Vagina (tissue), 2 donors: ENCODE measurements at places on chromosomes 7 and 10. TPM values are rescaled to one million over a fixed set of nuclear protein-coding genes. Genes with fewer than 3 reads are reported as not detected.

GRCh38 chr10:128912568-128913311, 554.3 kb upstream of the MGMT start:
- no peaks in the 10 kb centered on the region for H3K36me3 ChIP-seq
- peak; percentile 65 for DNase-seq
- H3K27me3 ChIP-seq, result no peaks in the 10 kb centered on the region
- H3K4me3 ChIP-seq, result no peak overlapping the region

GRCh38 chr10:101130984-101131961, at the start of gene TLX1:
Gene TLX1, plus strand, starts transcription at chr10:101131300. Its CDS starts 242 bp downstream, at chr10:101131542.
- no peak for DNase-seq
- H3K4me1 ChIP-seq, result peaks cover 29% of the 10 kb centered on the region
- no peaks in the 10 kb centered on the region for H3K36me3 ChIP-seq
- peak within 1 kb of the TSS; percentile 20 for H3K4me3 ChIP-seq
- no peak within 1 kb of the TSS for H3K27ac ChIP-seq

DNA sequence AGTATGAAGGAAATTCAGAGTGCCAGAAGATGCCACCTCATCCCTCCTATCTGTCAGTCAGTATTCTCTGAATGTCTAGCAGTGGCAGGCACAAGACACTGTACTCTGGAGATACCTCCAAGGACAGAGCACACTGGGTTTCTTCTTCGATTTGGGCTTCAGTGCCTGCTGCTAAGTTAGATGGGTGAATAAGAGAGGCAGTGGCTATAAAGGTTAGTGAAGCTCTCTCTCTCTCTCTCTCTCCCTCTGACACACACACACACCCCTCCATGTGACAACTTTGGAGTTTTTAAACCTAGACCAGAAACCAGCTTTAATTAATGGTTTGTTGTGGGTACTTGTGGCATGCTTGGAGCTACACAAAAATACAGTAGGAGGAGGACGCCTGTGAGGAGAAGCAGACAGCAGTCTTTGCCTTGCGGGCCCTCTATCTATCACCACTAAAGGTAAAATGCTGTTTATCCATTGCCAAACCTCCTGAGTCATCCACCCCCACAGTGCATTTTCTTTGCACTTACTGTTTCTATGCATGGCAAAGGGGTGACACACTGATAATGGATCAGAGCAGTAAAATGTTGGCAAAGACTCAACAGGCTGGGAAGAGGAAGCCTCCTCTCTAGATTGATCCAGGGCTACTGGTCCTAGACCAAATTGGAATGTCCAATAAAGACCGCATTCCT, 102.5 kb downstream of the TRIL start:
- no peaks in the 10 kb centered on the region for H3K27me3 ChIP-seq
- DNase-seq, result no peak
- peaks cover 8% of the 10 kb centered on the region for H3K4me1 ChIP-seq

The TAS2R40 gene
- total RNA-seq, result not detected

DNA sequence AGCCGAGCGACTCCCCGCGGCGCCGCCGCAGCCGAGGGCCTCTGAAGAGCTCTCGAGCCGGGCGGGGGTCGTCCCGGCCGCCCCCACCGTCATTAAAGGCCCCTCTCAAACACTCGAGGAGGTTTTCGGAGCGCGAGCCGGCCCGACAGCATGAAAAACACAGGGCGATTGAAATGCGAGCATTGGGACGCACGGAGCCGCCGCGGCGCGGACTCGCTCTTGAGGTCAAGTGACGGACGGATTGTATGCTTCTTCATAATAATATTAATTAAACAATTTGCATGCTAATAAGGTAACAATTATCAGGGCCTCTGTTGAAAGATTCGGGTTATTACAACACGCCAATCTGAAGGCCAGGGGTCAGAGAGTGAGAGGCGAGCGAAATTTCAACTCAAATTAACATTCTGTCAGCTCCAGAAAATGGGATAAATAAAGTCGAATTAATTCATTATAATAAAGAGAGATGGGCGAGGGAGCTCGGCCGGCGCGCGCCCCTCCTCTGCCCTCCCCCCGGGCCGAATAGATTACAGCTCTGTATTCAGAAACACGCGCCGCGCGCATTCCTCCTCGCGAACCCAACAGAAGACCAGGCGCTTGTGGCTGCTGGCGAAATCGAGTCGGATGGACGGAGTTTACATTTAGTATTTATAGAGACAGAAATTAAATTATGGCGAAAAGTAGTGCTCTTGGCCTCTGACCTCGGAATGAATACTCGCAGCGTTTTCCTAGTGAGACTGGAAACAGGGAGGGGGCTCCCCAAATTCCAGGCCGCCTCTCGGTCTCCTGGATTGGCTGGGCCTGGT, 2.1 kb upstream of the UNCX start:
- no peak overlapping the region for H3K4me3 ChIP-seq
- no peak overlapping the region for H3K27ac ChIP-seq
- H3K27me3 ChIP-seq, result peaks cover 49% of the 10 kb centered on the region
- DNase-seq, result no peak

The RBP3 gene
- total RNA-seq, result not detected

The SFXN3 gene
- 95.0 TPM for total RNA-seq

DNA sequence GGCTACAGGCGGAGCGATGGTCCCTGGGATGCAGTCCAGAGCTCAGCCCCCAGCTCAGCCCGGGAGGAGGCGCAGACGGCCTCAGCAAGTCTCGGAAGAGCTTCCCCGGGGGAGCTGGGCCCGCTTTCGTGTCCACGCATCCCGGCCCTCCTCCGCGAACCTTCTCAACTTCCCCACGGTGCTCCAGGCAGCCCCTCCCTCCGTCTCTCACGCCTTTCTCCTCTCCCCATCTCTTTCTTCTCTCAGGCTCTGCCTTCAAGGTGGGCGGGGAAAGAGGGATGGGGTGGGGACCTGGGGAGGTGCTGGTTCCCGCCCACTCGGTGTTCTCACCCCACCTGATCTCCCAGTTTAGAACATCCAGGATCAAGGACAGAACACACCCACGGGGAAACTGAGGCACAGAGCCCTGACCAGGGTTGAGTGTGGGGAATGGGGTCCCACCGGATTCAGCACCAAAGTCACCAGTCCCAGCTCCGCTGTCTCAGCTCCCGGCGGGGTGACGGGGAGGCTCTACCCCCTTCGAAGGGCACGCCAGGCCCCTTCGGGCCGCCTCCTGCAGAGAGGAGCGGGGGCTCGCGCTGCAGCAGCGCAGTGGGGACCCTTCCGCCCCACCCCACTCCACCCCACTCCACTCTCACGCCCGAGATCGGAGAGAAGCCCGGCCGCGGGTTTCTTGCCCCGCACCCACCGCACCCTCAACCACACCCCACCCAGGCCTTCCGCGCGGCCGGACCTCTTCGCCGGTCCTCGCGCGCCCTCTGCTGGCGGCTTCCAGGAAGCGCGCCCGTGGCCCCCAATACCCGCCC, 18.2 kb downstream of the POLL start:
- H3K36me3 ChIP-seq, result no peaks in the 10 kb centered on the region
- H3K4me3 ChIP-seq, result peak overlapping the region; percentile 53
- DNase-seq, result no peak
- H3K4me1 ChIP-seq, result peaks cover 24% of the 10 kb centered on the region
- peaks cover 10% of the 10 kb centered on the region for H3K27me3 ChIP-seq
- peak overlapping the region; percentile 4 for H3K27ac ChIP-seq

GRCh38 chr10:121658611-121659010, 60.4 kb upstream of the FGFR2 start:
- H3K27me3 ChIP-seq, result no peaks in the 10 kb centered on the region
- H3K4me1 ChIP-seq, result peaks cover 22% of the 10 kb centered on the region
- no peak for DNase-seq
- H3K27ac ChIP-seq, result no peak overlapping the region
- no peak overlapping the region for H3K4me3 ChIP-seq
- no peaks in the 10 kb centered on the region for H3K36me3 ChIP-seq
